Progenitor cell of endocrine pancreas (in vitro differentiated cells): ENCODE measurements at places on chromosomes 3 and 15. TPM values are rescaled to one million over a fixed set of nuclear protein-coding genes. Genes with fewer than 3 reads are reported as not detected.

- DNase-seq: no peak
These were observed 174.9 kb downstream of the SCAPER start for GRCh38 chr15:76730262-76730661.

- no peak for DNase-seq
These were observed 49.2 kb upstream of the LRRFIP2 start for GRCh38 chr3:37223576-37223975.

Gene COL6A6
- total RNA-seq: 0.12 and 0.13 TPM in 2 replicates

Gene ACTC1
- 3.5 and 5.3 TPM in 2 replicates for total RNA-seq

DNA sequence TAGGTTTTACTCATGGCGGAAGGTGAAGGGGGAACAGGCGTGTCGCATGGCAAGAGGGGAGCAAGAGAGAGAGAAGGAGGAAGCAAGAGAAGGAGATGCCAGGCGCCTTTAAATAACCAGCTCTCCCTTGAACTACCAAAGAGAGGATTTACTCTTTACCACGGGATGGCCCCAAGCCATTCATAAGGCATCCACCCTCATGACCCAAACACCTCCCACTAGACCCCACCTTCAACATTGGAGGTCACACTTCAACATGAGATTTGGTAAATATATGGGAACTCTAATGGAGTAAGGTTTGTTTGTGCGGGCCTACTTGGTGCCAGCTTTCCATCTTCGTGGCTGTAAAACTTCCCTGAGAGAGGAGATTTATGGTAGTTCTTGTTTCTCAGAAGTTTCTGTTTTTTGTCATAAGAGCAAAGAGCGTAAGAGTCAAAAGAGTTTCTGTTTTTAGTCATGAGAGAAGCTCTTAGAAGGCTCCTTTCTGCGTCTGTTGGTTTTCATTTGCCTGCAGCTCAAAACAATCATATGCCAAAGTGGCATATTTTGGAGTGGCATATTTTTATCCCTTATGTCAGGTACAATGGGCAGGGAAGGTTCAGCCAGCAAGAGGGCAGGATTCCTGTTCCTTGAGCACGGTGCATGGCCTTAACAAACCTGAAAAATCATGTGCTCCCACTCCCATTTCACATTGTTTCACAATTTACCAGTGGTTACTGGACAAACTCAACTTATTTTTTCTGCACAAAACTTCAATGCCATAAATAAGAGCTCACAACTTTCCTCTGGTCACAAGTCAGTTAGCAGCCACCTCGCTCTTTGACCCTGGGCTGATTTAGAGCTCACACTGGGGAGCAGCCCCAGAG is 12.5 kb downstream of the PML start:
- DNase-seq: no peak

GRCh38 chr3:178255315-178255714 is 280.9 kb upstream of the KCNMB2 start:
- DNase-seq: no peak
